ENCODE measurements at places on chromosomes 2 and 18. TPM values are rescaled to one million over a fixed set of nuclear protein-coding genes. Genes with fewer than 3 reads are reported as not detected.
A peak's percentile ranks its signal among the peaks of the same experiment; 100 is the strongest.

DNA sequence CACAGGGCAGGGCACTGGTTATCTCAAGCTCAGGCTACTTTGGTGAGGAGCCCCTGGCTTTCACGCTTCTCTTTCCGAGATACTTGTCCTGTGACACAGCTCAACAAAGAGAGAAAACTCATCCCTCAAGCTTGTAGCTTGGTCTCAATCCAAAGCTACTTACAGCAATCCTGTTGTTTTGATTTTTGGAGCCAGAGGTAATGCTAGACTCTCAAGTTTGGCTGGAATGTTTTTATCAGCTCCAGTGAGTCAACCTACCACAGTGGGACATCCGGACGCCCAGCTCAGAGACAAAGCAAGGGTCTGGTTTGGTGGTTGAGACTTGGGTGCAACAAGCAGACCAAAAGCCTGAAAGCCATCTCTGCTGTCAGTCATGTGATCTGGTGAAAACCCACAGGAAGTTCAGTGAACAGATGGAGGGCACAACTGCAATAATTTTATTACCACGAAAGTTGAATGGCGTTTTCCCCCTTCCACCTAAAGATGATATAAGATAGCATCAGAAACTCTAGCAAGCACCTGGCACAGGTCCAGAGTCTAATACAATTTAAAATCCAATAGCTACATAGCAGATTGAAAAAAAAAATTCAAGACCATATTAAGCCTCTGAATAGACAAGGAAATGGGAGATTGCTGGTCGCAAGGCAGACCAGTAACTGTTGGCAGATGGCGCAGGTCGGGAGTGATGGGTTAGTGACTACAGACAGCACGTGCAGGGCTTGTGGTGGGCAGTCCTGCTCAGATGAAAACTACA is 102.3 kb upstream of the SMAD7 start:
- no peak for DNase-seq

Gene NYAP2
- total RNA-seq = not detected

Gene REG3G
- 0.19 TPM for total RNA-seq

DNA sequence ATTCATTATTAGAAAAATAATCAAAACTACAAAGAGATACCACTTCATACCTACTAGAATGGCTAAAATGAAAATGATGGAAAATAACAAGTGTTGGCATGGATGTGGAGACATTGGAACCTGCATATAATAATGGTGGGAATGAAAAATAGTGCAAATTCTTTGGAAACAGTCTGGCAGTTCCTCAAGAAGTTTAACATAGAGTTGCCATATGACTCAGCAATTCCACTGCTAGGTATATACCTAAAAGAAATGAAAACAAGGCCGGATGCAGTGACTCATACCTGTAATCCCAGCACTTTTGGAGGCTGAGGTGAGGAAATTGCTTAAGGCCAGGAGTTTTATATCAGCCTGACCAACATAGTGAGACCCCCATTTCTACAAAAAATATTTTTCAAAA is 41.6 kb upstream of the ACYP2 start:
- DNase-seq = no peak

DNA sequence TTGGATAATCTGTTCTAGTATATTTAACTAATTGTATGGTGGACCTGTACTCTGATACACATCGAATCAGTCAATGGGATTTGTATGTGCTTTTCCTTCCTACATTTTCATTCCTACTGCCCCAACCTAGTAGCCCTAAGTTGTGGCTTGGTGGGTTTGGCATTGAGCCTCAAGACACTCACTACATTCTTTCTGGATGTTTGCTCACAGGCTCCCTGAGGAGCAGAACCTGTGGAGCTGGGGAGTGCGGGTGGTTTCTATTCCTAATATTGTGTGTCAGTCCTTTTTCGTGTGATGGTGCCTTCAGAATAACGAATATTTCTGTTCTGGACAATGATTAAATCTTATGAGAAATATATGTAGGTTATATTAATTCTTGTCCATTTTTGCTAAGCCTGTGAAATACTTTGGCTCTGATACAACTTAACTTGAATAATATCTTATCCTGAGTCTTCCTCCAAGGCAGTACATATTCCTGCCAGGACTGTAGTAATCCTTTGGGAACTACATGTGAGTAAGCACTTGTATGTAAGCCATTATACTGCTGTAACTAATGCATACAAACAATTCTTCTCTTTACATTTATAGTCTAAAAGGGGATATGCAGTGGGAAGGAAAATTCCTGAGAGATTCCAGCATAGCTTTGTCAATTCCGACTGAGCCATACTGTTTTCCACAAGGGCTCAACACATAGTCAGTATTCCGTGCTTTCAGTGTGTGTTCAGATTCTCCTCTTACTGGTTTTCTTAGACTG is 150.6 kb downstream of the AGPS start:
- DNase-seq = peak; percentile 81

DNA sequence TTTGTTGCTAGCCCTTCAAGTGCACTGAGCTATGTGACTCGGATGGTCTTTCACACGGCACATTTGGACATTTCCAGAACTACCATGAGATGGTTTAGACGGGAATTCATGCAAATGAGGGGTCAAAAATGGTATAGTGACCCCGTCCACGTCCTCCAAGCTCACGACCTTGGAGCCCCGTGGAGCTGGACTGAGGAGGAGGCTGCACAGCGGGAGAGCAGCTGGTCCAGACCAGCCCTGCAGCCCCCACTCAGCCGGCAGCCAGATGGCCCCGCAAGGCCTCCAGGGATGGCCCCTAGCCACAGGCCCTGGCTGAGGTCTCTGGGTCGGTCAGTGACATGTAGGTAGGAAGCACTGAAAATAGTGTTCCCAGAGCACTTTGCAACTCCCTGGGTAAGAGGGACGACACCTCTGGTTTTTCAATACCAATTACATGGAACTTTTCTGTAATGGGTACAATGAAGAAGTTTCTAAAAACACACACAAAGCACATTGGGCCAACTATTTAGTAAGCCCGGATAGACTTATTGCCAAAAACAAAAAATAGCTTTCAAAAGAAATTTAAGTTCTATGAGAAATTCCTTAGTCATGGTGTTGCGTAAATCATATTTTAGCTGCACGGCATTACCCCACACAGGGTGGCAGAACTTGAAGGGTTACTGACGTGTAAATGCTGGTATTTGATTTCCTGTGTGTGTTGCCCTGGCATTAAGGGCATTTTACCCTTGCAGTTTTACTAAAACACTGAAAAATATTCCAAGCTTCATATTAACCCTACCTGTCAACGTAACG is 88.8 kb downstream of the EPAS1 start:
- DNase-seq = no peak

- no peak for DNase-seq
These were observed 632.5 kb downstream of the BCL11A start for GRCh38 chr2:59920961-59921360.

DNA sequence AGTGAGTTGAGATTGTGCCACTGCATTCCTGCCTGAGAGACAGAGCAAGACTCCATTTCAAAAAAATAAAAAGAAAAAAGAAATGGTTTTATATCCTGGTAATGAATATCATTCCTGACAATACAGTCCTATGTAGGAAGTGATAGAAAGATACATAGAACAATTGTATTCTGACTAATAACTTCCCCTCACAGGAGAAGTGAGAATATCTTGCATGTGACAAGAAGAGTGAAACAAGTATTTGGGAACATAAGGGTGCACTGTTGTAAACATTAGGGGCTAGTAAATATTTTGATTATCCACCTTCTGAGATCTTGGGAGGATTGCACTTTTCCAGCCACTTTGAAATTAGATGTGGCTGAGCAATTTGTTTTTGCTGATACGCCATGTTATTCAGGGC is 40.7 kb downstream of the KLHL14 start:
- DNase-seq = no peak

All from SK-MEL-5 (cell line).